ENCODE measurements at places on chromosomes 3 and 15. TPM values are rescaled to one million over a fixed set of nuclear protein-coding genes. Genes with fewer than 3 reads are reported as not detected.

- no peak for DNase-seq
Observed at GRCh38 chr3:95272781-95273180, 1209.9 kb downstream of the NSUN3 start.

DNA sequence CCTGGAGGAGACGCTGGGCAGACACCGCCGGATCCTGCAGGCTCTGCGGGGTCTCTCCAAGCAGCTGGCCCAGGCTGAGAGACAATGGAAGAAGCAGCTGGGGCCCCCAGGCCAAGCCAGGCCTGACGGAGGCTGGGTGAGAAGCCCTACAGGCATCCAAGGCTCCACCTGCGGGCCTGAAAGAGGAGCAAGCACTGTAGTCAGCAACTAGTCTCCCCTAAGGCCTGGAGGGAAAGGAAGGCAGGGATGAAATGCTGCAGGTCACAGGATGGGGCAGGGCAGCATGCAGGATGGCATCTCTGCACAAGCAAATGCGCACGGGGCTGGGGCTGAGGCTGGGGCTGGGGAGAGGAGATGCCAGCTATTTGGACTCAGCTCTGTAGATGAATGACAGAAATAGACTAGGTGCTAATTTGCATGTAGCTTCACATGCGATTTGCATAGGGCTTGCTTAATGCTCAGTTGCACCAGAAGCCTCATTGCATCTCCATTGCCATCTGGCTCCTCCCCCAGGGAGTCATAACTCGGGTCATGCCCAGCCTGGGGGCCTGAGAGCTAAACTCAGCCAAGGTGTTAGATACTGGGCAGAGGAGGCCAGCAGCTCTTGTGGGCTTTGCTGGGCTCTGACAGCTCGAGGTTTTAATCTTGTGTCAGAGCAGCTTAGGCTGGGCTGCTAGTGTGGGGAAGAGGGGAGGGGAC, 5.2 kb upstream of the CPLX3 start:
- no peak for DNase-seq

DNA sequence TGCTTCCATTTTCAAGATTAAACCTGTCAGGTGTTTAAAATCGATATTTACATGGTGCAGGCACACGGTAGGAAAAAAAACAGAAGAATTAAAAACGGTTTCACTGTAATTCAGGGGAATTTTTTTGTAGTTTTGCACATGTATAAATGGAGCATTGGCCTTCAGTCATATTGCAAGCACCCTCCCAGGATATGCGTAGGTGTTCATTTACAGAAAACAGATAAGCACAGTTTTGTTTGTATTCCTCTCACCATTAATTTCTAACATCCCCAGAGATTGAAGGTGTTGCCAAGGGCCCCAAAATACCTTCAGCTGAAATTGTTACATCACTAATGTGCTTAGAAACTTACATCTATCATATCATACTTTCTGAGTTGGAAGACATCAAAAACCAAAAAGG, 427.1 kb upstream of the NR2F2 start:
- no peak for DNase-seq

DNA sequence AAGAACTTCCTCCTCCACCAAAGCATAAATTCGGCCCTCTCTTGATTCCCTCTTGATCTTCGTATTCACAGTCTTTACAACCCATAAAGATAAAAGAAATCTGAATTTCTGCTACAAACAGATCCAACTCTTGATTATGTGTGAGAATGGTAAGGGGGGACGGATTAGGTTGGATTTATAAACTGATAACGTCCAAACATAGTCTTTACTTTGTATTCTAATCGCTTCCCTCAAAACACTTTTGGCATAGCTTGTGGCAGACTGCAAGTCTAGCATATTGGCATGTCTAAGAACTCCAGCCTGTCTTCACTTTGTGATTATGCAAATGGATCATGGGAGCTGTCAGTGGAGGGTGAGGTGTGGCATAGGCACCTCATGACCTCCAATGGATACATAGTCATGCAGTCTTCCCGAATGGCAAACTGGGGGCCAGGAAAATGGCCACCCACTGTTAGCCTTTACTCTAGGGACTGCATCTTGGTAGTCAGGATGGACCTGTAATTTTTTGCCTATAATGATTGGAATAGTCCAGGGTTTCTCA, 24.3 kb upstream of the GPR171 start:
- DNase-seq = no peak

DNA sequence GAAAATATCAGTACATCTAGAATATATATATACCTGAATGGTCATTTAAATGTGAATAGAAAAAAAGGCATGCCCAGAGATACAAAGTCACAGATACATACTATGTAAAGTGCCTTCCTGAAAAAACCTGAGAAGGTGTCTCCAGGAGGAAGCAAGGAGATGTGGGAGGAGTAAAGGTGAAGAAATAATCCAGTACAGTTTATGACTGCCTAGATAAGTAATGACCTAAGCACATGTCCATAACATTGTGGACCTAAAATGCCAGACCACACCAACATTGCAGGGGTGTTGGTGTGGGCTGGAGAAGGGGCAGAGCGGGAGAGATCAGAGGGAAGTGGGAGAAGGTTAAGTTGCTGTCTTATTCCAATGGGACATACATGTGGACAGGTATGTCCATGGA, 226.9 kb downstream of the ZNF621 start:
- no peak for DNase-seq

DNA sequence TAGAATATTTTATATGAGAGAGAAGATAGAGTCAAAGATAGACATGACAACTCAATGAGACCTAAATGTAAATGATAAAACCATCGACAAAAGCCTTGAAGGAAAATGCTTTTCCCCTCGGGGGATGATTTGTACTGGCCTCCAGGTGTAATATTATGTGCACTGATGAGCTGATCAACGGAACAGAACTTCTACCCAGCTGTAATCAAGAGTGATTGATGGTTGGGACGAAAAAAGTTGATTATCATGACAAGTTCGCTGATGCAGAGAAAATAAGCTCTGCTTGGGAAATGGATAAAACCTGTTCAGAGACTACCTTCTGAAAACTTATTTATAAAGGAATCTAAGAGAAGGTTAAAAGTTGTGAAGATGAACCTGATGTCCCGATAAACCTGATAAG, 210.7 kb downstream of the ZNF385D start:
- no peak for DNase-seq

TIGIT gene
- 0.08 TPM for polyA plus RNA-seq

DNA sequence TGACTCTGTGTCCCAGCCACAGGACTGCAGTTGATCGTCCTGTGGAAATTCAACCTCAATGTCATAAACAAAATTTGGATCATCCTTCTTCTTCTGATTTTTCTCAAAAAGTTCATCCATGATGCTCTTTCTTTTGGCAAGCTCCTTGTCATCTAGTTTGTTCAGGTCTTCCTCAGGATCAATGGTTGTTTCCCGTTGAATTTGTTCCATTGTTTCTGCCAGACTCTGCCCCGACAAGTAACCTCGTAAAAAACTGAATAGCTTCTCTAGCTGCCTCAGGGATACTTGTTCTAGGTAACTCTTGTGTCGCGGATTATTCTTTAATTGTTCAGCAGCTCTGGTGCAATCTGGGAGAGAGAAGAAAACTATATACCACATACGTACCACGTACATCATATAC, 4.5 kb downstream of the CEP19 start:
- DNase-seq = no peak

GRCh38 chr15:50744601-50745000, 20.9 kb downstream of the SPPL2A start:
- no peak for DNase-seq

- DNase-seq = peak; percentile 81
Observed at GRCh38 chr3:25594007-25594502, 70.7 kb downstream of the TOP2B start.
